ENCODE measurements at places on chromosomes 12 and 14. TPM values are rescaled to one million over a fixed set of nuclear protein-coding genes. Genes with fewer than 3 reads are reported as not detected.

Gene DLK1
- polyA plus RNA-seq, result 7.9 TPM

Gene CCDC197
- not detected for polyA plus RNA-seq

Gene LRRC10
- polyA plus RNA-seq, result not detected

Gene ANKRD33
- 0.04 TPM for polyA plus RNA-seq

Gene CLEC9A
- not detected for polyA plus RNA-seq

Gene GUCY2C
- 57.4 TPM for polyA plus RNA-seq

Gene CCDC77
- 3.2 TPM for polyA plus RNA-seq

Gene KCNA1
- polyA plus RNA-seq, result not detected

Gene RIMKLB
- polyA plus RNA-seq, result 28.4 TPM

Gene RNASE3
- 0.09 TPM for polyA plus RNA-seq

Gene SLC25A47
- polyA plus RNA-seq, result 1.1 TPM

Gene TSPAN9
- polyA plus RNA-seq, result 25.5 TPM

Gene SYNJ2BP
- polyA plus RNA-seq, result 26.6 TPM

Gene LALBA
- polyA plus RNA-seq, result not detected

- H3K27me3 ChIP-seq, result no peaks in the 10 kb centered on the region
- no peaks in the 10 kb centered on the region for H3K36me3 ChIP-seq
- DNase-seq, result no peak
- H3K4me3 ChIP-seq, result no peak overlapping the region
- no peaks in the 10 kb centered on the region for H3K4me1 ChIP-seq
- no peak overlapping the region for H3K27ac ChIP-seq
Measured at GRCh38 chr12:3071107-3071506, 6.1 kb upstream of the TSPAN9 start.

DNA sequence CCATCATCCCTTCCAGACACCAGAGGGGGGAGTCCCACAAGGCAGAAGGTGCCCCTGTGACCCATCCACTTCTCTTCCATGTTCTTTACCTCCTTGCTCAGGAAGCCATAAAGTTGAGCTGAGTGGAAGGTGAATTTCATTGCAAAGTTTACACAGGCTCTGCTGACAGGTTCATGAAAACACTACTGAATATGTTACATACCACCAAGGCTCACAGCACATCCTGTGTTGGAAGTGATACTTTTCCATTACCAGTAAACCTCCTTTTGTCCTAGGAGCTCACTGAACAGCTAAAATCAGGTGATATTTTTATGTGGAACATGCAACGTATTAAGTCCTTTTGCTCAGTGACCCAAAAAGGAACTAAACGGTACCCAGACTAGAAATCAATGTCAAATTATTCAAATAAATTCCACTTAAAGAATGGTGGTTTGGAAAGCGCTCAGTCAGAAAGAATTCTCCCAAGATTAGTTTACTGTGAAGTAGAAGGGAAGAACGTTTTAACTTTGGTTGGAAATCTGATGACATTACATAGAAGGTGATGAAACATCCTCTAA is 196.2 kb upstream of the NUDT4 start:
- H3K4me3 ChIP-seq, result no peak overlapping the region
- DNase-seq, result no peak
- no peaks in the 10 kb centered on the region for H3K36me3 ChIP-seq
- no peaks in the 10 kb centered on the region for H3K4me1 ChIP-seq
- no peaks in the 10 kb centered on the region for H3K27me3 ChIP-seq

DNA sequence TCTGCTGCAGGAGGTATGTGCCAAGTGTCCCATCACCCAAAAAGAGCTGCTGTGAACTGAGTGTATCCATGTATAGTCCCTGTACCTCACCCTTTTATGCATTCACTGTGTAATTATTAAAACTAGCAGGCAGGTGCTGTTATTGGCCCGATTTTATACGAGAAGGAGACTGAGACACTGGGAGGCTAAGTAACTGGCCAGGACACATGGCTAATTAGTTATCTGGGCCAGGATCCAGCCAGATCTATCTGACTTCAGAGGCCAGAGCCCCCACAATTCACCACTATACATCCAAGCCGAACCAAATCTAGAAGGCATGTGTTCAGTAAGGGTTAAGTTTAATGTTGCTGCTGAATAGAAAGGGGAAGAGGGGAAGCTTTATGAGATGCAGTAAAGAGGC is 73.4 kb downstream of the FRMD6 start:
- H3K36me3 ChIP-seq, result peaks cover 3% of the 10 kb centered on the region
- no peaks in the 10 kb centered on the region for H3K4me1 ChIP-seq
- no peak for DNase-seq
- no peak overlapping the region for H3K4me3 ChIP-seq
- H3K27me3 ChIP-seq, result no peaks in the 10 kb centered on the region

- H3K36me3 ChIP-seq, result no peaks in the 10 kb centered on the region
- H3K4me1 ChIP-seq, result no peaks in the 10 kb centered on the region
- no peaks in the 10 kb centered on the region for H3K27me3 ChIP-seq
- no peak overlapping the region for H3K4me3 ChIP-seq
- peak; percentile 52 for DNase-seq
Measured at GRCh38 chr14:95256002-95256775, 63.5 kb downstream of the CLMN start.

GRCh38 chr12:92814584-92814983 is 111.8 kb downstream of the PLEKHG7 start:
- no peaks in the 10 kb centered on the region for H3K4me1 ChIP-seq
- no peak overlapping the region for H3K27ac ChIP-seq
- DNase-seq, result peak; percentile 2
- peaks cover 4% of the 10 kb centered on the region for H3K36me3 ChIP-seq

DNA sequence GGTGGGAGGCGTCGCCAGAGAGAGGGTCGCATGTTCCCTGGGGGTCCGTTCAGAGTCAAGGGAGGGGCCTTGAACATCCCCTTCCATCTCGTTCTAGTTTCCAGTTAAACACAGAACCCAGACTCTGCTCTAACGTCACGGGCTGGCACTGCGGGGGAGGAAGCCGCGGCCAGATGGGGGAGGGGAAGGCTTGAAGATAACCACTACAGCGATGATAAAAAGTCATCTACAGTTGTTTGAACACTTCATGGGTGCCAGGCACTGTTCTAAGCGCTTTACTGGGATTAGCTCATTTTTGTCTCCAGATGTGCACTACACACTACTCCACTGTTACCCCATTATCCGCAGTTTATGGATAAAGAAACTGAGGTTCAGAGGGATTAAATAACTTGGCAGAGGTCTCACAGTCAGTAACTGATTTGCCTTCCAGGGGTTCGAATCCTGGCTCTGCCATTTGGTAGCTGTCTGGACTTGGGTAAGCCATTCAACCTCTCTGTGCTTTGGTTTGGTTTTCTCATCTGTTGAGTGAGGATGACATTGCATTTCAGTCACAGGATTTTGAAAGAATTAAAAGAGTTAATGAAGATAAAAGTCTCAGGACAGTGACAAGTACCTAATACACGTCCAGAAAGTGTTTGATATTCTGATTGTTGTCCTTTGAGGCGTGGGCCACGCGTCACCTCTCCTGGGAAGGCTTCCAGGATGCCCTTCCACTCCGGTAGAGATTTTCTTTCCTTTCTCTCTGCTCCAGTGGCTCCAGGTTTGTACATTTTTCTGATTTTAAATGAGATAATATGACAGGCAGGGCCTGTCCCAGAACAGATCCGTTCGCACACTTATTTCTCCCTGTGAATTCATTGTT is 798 bp upstream of the RASAL1 start:
- DNase-seq, result peak; percentile 17
- no peak overlapping the region for H3K27ac ChIP-seq
- no peak overlapping the region for H3K4me3 ChIP-seq
- H3K36me3 ChIP-seq, result no peaks in the 10 kb centered on the region
- no peaks in the 10 kb centered on the region for H3K4me1 ChIP-seq
- peaks cover 1% of the 10 kb centered on the region for H3K27me3 ChIP-seq

DNA sequence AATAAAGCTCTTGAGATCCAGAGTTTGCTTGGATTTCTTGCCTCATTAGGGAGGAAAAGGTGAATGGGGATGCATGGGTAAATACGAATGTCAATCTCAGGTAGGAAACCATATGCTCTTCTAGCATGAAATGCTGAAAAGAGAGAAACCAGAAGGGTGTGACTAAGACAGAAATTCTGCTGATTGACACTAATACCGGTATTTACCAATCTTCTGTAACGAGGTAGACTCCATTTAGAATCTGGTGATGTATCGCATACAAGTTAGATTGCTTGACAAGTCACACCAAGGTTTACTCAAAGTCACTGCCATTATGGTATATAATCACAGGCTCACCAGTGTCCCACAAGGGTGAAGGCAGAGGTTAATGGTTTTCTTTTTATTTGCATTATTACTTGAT is 337.9 kb downstream of the NRXN3 start:
- H3K27ac ChIP-seq, result no peak overlapping the region
- DNase-seq, result no peak
- no peaks in the 10 kb centered on the region for H3K4me1 ChIP-seq

DNA sequence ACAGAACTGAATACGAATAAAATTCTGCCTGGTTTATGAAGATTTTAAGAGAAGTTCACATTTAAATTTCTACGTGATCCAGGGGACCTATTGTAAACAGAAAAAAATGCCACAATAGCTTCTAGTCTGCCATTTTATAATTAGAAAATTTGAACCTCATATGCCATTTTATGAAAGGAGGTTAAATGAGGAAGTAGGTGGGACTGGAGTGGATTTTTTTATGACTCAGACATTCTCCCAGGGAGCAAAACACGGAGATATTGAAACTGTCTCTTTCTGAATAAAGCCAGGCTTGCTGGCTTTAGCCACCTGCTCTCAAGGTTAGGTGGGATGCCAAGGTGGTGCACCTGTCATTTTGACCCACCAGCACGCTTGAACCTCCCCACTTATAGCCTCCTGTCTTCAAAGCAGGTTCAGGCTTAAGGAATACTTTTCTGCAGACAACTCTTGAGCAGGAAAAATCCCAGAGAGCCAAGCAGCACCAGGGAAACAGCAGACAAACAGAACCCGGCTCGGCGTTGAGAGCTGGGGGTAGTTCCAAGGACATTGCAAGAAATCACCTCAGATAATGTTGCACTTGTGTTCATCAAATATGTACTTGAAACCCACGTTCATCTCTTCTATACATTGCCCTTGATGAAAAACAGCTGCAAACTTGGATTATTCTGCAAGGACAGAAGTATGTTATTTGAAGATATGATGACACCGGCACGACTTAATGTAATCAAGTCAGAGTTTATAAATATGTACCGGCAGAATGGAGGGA is 203.7 kb downstream of the PPM1H start:
- H3K27ac ChIP-seq, result no peak overlapping the region
- no peak for DNase-seq

DNA sequence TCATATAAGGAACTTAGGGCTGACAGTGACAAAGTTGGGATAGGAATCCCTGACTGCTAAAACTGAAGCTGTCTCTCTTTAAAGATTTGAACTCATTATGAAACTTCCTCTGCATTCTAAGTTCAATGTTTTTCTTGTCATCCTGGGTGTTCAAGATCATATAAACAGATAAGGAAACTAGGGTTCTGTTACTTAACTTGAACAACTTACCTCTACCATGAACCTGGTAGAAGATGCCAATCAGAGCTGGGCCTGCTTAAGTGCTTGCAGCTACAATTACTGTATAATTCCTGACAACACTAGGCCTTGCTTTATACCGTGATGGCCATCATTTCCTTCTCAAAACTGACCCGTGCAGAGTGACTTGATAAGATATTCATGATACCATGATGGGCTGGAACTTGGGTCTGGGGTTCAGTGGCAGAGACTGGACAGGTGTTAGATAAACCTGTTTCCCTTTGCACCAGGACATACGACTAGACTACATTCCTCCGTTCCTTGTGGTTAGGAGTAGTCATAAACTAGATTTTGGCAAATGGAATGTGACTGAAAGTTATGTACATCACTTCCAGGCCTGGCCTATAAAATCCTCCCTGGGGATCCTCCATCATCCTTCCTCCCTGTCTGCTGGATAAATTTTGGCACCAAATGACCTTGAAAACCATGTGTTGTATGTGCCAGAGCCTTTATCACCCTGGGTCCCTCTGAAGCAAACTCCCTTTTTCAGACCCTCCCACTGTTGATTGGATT is 172.2 kb upstream of the PRICKLE1 start:
- H3K27ac ChIP-seq, result no peak overlapping the region
- DNase-seq, result no peak
- no peaks in the 10 kb centered on the region for H3K27me3 ChIP-seq
- H3K36me3 ChIP-seq, result no peaks in the 10 kb centered on the region

- no peak for DNase-seq
- peaks cover 7% of the 10 kb centered on the region for H3K36me3 ChIP-seq
- peaks cover 6% of the 10 kb centered on the region for H3K4me1 ChIP-seq
- H3K27me3 ChIP-seq, result no peaks in the 10 kb centered on the region
- peak overlapping the region; percentile 97 for H3K27ac ChIP-seq
Measured at GRCh38 chr14:58296726-58297125, 1.6 kb upstream of the ARID4A start.

DNA sequence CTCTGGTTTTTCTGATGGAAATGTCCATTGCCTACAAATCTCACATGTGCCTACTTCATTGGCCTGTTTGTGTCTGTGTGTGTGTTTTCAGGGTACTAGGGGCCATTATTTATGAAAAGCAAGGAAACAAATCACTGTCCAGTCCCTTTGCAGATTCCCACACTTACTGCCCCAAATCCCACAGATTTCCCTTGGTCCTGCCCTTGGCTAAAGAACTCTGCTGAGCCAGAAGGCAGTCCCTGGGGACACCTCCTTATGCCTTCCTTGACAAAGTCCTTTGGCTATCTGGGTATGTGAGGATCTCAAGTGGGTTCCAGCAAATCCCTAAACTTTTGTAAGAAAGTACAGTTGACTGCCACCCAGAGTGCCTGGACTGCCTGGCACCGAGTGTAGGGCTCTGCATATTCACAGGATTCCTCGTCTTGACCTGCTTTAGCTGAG is 388.1 kb downstream of the BCAT1 start:
- H3K27me3 ChIP-seq, result peaks cover 4% of the 10 kb centered on the region
- H3K36me3 ChIP-seq, result no peaks in the 10 kb centered on the region
- no peak overlapping the region for H3K4me3 ChIP-seq

DNA sequence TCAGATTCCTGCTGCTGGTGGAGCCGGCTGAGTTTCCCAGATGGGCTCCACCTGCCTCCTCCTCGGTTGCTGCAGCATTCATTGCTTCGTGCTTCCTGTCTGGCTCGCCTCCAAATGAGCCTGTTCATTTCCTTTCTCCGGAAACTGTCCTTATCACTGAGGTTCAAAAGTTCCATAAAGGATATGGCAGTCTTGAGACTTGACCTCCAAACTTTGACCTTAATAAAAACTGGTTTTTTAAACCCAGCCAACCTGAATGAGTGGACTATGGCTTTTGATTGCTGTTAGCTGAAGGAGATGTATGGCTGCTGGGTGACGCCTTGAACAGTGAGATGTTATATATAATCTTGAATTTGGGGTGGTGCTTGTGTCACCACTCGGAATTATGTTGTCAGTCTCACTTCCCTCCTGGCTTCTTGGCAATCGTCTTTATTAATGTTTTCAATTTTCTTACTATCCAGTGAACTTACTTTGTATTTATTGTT is 62.7 kb downstream of the RASSF3 start:
- no peaks in the 10 kb centered on the region for H3K27me3 ChIP-seq
- no peaks in the 10 kb centered on the region for H3K36me3 ChIP-seq
- H3K4me3 ChIP-seq, result no peak overlapping the region
- H3K4me1 ChIP-seq, result peaks cover 53% of the 10 kb centered on the region
- H3K27ac ChIP-seq, result peak overlapping the region; percentile 64

GRCh38 chr12:121391619-121392324 is 8.1 kb upstream of the RNF34 start:
- no peaks in the 10 kb centered on the region for H3K27me3 ChIP-seq
- no peak overlapping the region for H3K4me3 ChIP-seq
- DNase-seq, result peak; percentile 48
- no peaks in the 10 kb centered on the region for H3K36me3 ChIP-seq

GRCh38 chr14:29410581-29410980 is 517.1 kb downstream of the PRKD1 start:
- H3K36me3 ChIP-seq, result no peaks in the 10 kb centered on the region
- no peaks in the 10 kb centered on the region for H3K4me1 ChIP-seq
- DNase-seq, result no peak
- H3K27ac ChIP-seq, result no peak overlapping the region
- H3K4me3 ChIP-seq, result no peak overlapping the region

Data from small intestine (tissue), 16 donors.